ENCODE measurements at places on chromosomes 2 and 18.

DNA sequence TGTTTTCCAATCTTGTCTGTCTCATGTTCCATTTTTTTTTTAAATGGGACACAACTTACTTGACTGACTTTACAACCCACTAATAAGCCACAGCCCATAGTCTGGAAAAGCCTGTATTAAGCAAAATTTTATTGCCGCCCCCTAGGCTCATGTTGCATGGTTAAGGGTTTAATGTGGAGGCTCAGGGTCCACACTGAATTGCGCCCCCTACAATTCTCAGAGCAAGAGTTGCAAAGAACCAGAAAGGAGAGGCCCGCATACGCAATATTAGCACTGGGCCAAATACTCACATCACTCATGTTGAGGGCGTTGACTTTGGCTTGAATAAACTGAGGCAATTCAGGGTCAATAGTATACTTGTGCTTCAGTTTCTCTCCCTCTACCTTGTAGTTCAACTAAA lies 65.5 kb downstream of the NEB start:
- no peak for DNase-seq

DNA sequence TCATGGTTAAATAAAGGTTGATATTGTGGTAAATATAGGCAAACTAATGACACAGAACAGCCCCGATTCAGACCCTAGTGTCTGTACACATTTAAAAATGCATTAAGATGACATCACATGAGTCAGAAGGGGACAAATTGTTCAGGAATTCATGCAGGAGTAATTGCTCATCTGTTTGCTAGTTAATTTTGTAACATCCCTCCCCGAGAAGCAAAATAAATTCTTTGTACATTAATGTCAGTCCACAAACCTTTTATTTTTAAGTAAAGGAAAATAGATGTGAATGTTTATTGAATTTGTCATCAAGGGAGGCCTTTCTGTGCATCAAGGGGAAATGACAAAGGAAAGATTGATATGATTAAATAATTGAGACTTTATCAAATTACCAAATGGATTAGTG lies 69.9 kb downstream of the SH3BP4 start:
- DNase-seq: no peak

DNA sequence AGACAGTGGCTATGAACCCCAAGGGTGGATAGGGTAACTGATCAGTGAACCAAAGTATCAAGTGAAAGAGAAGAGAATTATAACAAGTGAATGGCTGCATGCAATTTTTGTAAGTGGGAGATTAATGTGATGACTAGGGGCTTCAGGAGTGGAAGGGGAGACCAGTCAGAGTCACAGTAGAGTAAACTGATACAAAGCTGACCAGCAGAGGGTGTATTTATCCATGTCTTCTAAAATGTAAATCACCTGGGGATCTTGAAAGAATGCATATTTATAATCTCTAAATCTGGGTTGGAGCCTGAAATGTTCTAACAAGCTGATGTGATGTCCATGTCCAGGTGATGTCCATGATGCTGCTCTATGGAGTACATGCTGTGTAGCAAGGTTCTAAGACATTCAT lies 1351.3 kb upstream of the CHAC2 start:
- DNase-seq: no peak

DNA sequence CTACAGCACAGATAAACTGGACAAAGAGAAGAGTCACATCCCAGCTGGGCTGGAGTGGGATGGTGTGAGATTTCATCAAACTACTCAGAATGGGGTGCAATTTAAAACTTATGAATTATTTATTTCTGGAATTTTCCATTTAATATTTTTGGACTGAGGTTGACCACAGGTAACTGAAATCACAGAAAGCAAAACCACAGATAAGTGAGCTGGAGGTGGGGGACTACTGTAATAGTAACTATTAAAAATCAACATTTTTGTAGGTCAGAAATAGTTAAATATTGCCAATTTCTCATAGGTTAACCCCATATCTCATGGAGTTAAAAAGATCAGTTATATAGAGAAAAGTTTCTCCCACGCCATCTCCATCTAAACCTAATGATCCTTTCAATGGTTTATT lies 88.1 kb downstream of the SPOPL start:
- DNase-seq: no peak

GRCh38 chr2:98935777-98936352 lies at the start of gene CRACDL:
CRACDL (minus strand) TSS chr2:98936225; CDS start chr2:98846800, 89,425 bp downstream.
- peak; percentile 48 for DNase-seq

DNA sequence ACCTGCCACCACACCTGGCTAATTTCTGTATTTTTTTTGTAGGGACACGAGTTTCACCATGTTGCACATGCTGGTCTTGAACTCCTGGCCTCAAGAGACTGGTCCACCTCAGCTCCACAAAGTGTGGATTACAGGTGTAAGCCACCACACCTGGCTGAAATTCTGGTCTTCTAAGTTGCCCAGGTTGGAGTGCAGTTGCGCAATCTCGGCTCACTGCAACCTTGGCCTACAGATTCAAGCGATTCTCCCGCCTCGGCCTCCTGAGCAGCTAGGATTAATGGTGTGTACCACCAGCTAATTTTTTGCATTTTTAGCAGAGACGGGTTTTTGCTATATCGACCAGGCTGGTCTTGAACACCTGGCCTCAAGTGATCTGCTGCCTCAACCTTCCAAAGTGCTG lies 5.6 kb downstream of the POLR2D start:
- DNase-seq: no peak

GRCh38 chr2:112805542-112805941 lies 21.2 kb upstream of the IL1A start:
- DNase-seq: no peak

- no peak for DNase-seq
Observed at GRCh38 chr2:45344502-45344901, 266.6 kb downstream of the SRBD1 start.

DNA sequence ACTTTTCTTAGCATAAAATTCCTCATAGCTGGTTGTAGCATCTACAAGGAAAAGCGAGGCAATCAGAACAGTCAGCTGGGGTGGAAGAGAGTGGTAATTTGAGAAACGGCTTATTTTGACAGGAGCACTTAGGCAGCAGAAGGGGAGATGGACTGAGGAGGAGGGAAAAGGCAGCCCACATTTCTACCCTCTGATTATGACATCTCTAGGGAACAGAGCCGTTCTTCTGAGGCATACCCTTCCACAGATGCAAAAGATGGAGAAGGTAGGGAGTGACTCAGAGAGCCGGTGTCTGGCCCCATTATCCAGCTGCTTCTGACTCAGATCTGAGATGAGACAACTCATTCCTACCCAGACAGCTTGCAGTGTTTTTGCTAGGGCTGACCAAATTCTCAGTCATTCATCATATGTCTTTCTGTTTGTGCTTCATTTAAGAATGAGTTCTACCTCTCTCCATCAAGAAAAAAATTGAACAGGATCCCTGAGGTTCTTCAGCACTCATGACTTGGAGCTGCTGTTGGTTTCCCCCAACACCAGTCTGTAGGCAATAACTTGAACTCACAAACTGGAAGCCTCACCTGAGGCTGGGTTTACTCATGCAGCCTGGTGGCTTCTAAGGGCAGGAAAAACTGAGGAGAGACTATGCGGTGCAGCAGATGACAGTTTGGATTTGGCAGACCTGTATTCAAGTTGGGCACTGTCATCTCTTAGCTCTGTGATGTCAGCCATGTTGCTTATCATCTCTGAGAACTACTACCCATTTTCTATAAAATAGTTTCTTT lies 15.9 kb upstream of the SEC11C start:
- peak; percentile 11 for DNase-seq

GRCh38 chr2:196284866-196285557 lies 113.6 kb upstream of the STK17B start:
- DNase-seq: no peak

GRCh38 chr2:104638859-104639202 lies 215.1 kb upstream of the POU3F3 start:
- no peak for DNase-seq
